ENCODE measurements at places on chromosomes 7 and 10. TPM values are rescaled to one million over a fixed set of nuclear protein-coding genes. Genes with fewer than 3 reads are reported as not detected.

The PLXNA4 gene
- 0.24 TPM for total RNA-seq

The TMEM72 gene
- total RNA-seq = not detected

The PTPN20 gene
- total RNA-seq = 5.1 TPM

The HACD1 gene
- total RNA-seq = 13.2 TPM

The RNLS gene
- total RNA-seq = 7.1 TPM

The SLC29A4 gene
- 1.9 TPM for total RNA-seq

The GPC2 gene
- 3.2 TPM for total RNA-seq

The EPO gene
- not detected for total RNA-seq

The GBX1 gene
- total RNA-seq = not detected

The RGR gene
- total RNA-seq = not detected

The GATA3 gene
- total RNA-seq = 8.2 TPM

The PLEKHS1 gene
- total RNA-seq = 13.8 TPM

The LRRTM3 gene
- total RNA-seq = not detected

The MET gene
- 249 TPM for total RNA-seq

The WEE2 gene
- total RNA-seq = not detected

The EBLN1 gene
- not detected for total RNA-seq

The FGFR2 gene
- 53.6 TPM for total RNA-seq

The GRID1 gene
- total RNA-seq = 0.10 TPM

The GPR146 gene
- 0.66 TPM for total RNA-seq

The NAT16 gene
- not detected for total RNA-seq

The CRPPA gene
- 9.9 TPM for total RNA-seq

The AMZ1 gene
- 0.12 TPM for total RNA-seq

The NRG3 gene
- total RNA-seq = 35.3 TPM

The KCP gene
- total RNA-seq = 10.6 TPM

The NYAP1 gene
- 0.38 TPM for total RNA-seq

The ZCWPW1 gene
- total RNA-seq = 4.1 TPM

The SFRP4 gene
- not detected for total RNA-seq

The CPXM2 gene
- not detected for total RNA-seq

The GNAT3 gene
- total RNA-seq = not detected

The EN2 gene
- 3.2 TPM for total RNA-seq

The EVX1 gene
- total RNA-seq = not detected

The NEUROD6 gene
- total RNA-seq = not detected

The GIMAP8 gene
- total RNA-seq = not detected

The SLC18A2 gene
- total RNA-seq = not detected

The CYP3A7 gene
- total RNA-seq = 0.86 TPM

The GDF2 gene
- total RNA-seq = not detected

The GHRHR gene
- total RNA-seq = not detected
